ENCODE measurements at places on chromosomes 12 and 14.

DNA sequence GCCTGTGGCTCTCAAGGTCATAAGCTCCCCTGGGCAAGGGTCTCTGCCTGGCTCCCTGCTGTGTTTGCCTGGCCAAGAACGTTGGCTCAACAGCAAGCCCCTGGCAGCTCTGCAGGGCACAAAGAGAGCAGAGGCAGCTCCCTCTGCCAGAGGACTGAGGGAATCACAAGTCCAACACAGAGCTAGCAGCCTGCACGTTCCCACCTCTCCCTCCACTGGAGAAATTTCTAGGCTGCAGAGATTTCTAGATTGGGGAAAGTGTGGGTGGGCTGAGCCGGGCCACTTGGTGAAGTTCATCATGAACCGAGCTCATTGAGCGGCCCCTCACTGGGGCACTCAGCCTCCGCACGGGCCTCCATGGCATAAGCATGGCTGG lies 19.8 kb downstream of the ZFYVE21 start:
- no peak for DNase-seq

- no peak for DNase-seq
Observed at GRCh38 chr12:14771651-14772137, 31.6 kb downstream of the WBP11 start.

DNA sequence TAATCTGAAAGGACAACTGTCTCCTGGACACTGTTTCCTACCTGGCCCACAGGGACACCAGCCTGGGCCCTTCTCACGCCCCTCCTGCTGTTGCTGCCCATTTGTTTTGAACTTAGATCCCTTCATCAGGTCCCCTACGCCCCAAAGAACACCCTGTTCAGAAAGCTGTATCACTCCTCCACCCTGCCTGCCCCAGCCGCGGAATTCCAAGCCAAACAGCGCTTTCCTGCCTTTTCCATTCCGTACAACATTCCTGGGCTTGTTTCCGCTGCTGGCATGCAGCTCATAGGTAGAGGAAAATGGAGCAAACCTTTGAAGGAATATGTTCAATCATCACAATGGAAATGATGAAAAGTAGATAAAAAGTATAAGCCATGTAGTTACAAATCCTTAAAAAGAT lies 12.8 kb upstream of the GSG1 start:
- no peak for DNase-seq

GRCh38 chr12:104073699-104074098 lies 9.4 kb downstream of the HCFC2 start:
- DNase-seq, result no peak

DNA sequence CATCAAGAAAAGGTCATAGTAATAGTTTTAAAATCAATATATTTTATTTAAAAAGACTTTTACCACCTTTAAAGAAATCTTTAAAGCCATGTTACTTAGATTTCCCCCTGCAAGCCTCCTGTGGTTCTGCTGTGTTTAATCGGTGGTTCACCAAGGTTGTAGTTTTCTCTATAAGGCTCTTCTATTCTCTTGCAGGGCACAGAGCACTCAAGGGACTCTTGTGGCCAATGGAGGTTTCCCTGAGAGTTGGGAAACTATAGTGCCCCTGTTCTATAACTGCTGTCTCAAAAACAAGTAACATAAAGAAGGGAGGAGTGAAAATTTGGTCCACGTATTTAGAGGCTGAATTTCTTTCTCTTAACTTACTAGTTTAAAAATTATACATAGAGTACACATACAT lies 25.0 kb downstream of the DACT1 start:
- no peak for DNase-seq

GRCh38 chr12:33676866-33677265 lies 237.2 kb upstream of the SYT10 start:
- no peak for DNase-seq

- no peak for DNase-seq
Observed at GRCh38 chr14:60639674-60640073, 9.6 kb downstream of the SIX1 start.

GRCh38 chr14:106317593-106317992 lies 791.2 kb downstream of the TMEM121 start:
- no peak for DNase-seq

GRCh38 chr14:88078525-88078924 lies 73.6 kb downstream of the GPR65 start:
- no peak for DNase-seq

- DNase-seq, result no peak
Observed at GRCh38 chr14:87430214-87430613, 562.8 kb downstream of the GALC start.

DNA sequence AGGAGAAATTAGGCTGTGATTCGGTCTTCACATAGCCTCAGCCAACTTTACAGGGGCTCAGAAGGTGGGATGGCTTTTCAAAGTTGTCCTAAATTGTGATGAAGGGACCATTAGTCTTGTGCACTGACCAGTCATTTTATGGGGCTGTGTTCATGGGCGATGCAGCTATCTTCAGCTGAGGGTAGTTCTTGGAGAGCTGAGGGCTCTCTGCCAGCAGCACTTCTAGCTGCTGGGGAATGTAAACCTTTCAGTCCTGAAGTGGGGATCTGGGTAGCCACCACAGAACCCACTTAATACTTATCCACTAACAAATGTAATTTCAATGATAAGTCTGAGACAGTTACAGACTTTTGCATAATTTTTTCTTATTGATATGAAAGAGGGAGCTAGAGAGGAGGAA lies 270.6 kb downstream of the AEBP2 start:
- no peak for DNase-seq

DNA sequence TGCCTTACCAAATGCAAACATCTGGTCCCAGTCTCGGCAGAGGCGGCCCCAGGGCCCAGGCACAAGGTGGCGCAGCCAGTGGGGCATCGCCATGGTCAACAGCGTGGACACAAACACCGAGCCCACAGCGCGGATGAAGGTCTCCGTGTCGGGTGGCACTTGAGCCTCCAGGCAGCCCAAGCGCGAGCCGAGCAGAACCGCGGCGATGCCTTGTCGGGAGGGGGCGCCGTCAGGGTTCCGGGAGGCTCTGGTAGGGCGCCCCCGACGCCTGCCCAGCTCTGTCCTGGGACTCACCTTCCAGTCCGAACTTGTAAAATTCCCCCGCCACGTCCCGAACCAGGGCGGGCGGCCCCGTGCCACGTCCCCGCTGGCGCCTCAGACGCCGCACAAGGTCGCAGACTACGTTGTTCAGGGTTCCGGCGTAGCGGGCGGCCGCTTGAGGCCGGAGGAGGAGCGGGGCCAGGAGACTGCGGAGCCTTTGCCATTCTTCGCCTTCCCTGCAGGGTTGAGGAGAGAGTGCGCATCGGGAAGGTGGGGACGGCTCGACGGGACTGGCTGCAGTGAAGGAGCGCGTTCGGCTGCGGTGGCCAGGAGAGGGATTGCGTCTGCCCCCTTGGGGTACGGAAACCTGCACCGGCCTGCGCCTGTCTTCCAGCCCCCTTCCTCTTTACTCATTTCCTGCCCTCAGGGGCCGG lies 1.7 kb downstream of the CYP27B1 start:
- DNase-seq, result peak; percentile 88

DNA sequence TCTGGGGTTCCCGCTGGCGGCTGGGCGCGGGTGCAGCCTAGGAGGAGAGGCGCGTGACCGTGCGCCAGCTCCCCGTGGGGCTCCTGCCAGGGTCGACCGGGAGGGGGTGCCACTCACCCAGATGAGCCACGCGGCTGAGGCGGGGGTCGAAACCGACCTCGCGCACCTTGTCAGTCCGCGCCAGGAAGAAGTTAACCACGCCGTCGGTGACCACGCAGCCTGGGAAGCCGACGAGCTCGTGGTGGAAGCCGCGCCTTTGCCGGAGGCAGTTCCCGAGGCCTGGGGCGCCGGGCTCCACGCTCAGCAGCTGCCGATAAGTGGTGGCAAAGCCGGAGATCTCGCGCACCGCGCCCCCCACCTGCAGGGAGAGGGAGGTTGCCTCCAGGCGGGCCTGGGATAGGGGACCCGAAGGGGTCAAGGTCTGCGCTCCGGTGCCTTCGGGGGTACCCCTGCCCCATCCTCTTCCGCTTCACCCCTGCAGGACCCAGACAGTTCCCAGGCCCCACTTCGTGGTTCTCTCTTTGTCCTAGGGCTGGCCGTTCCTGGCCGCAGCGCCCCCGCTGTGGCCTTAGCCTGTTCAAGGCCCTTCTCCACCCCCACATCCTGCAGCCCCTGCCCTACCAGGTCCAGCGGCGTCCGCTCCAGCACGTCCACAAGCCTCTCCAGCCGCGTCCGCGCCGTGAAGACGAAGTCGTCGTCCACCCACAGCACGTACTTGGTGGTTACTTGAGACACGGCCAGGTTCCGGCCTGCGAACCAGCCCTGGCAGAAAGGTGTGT lies 5.3 kb downstream of the B4GALNT1 start:
- DNase-seq, result no peak

- DNase-seq, result no peak
Observed at GRCh38 chr14:104054222-104054905, 31.1 kb upstream of the ASPG start.

GRCh38 chr14:70188659-70189455 lies at the start of gene SLC8A3:
TSS of gene SLC8A3 (minus strand) at chr14:70188951. CDS start at chr14:70168422, 20,529 bp downstream.
- peak; percentile 41 for DNase-seq

DNA sequence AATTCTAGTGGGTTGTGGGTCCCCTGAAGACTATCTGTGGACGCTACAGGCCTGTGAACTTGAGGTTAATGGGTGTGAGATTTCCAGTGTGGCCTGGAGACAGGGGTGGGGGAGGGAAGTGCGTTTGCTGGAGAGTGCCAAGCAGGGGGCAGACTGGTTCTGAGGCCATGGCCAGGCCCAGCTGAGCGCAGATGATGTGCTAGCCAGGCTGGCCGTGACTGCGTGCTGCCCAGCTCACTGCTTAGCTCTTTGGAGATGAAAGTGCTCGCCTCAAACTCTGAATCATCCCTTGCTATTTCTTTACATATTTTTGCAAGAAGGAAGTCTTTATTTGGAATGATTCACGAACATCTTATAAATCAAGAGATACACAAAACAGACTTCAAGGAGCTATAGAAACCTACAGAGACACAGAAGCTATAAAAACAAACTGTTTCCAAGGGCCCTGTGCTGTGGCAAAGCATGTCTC lies 75.2 kb upstream of the PLEKHG3 start:
- peak; percentile 91 for DNase-seq

DNA sequence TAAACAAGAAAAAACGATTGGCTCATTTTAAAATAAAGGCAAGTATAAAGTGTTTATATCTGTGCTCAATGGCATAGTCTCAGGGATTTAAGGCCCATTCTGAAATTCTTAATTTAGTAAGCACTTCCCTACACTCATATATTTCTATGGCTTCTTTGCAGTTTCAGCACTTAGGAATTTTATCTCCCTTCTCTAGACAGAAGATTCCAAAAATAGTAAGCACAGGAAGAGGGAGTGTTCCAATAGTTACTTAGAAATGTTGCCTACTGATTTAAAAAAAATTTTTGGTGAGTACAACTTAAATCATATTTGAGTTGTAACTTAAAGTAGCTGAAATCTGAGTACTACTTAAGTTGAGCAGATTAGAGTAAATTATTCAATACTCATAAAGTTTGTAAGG lies 19.8 kb downstream of the INSM2 start:
- DNase-seq, result peak; percentile 35

GRCh38 chr12:51311389-51311788 lies 12.6 kb downstream of the BIN2 start:
- DNase-seq, result no peak

- DNase-seq, result no peak
Observed at GRCh38 chr14:70801836-70802235, 7.5 kb downstream of the MAP3K9 start.

DNA sequence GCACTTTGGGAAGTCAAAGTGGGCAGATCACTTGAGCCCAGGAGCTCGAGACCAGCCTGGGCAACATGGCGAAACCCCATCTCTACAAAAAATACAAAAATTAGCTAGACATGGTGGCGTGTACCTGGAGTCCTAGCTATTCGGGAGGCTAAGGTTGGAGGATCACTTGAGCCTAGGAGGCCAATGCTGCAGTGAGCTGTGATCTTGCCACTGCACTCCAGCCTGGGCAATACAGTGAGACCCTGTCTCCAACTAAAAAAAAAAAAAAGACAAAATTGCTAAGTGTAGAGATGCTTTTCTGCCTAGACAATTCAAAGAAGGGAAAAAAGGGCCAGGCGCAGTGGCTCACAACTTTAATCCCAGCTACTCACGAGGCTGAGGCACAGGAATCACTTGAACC lies 3.4 kb upstream of the LRP6 start:
- DNase-seq, result no peak

- no peak for DNase-seq
Observed at GRCh38 chr14:53696217-53696965, 260.2 kb downstream of the BMP4 start.

GRCh38 chr12:29726741-29727348 lies 56.9 kb downstream of the TMTC1 start:
- DNase-seq, result no peak

GRCh38 chr12:3622822-3623690 lies 129.9 kb downstream of the CRACR2A start:
- DNase-seq, result no peak

GRCh38 chr14:81400202-81400678 lies at the start of gene STON2:
TSS of gene STON2 (minus strand) at chr14:81400324. CDS start at chr14:81398382, 1,942 bp downstream.
- peak; percentile 64 for DNase-seq

GRCh38 chr12:45354399-45354798 lies 138.5 kb downstream of the ANO6 start:
- no peak for DNase-seq

- no peak for DNase-seq
Observed at GRCh38 chr12:123056709-123057108, 76.2 kb downstream of the ARL6IP4 start.

- DNase-seq, result no peak
Observed at GRCh38 chr14:101687756-101688546, 73.6 kb upstream of the PPP2R5C start.

GRCh38 chr12:94872007-94872653 lies 131.4 kb downstream of the NDUFA12 start:
- DNase-seq, result no peak

- no peak for DNase-seq
Observed at GRCh38 chr14:33056213-33056612, 117.5 kb downstream of the NPAS3 start.

GRCh38 chr12:11763760-11764520 lies 114.5 kb downstream of the ETV6 start:
- DNase-seq, result peak; percentile 49

GRCh38 chr12:101902641-101903040 lies 25.3 kb downstream of the DRAM1 start:
- no peak for DNase-seq

DNA sequence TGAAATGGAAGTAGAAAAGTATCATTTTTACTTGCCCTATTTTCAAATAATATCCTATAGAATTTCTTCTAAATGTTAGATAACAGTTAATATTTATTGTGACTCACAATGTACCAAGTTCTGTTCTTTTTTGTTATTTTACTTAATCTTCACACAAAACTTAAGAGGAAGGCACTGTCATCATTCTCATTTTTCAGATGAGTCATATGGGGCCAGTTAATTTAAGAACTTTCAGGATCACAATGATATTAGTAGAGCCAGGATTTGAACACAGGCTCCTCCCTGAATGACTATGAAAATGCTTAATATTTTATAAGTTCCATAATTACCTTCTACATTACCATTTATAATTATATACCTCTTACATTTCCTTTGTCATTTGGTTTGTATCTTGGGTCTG lies 10.4 kb upstream of the TMEM260 start:
- DNase-seq, result no peak
